MCF 10A (cell line): ENCODE measurements at places on chromosomes 3 and 15. TPM values are rescaled to one million over a fixed set of nuclear protein-coding genes. Genes with fewer than 3 reads are reported as not detected.
A peak's percentile ranks its signal among the peaks of the same experiment; 100 is the strongest.

DNA sequence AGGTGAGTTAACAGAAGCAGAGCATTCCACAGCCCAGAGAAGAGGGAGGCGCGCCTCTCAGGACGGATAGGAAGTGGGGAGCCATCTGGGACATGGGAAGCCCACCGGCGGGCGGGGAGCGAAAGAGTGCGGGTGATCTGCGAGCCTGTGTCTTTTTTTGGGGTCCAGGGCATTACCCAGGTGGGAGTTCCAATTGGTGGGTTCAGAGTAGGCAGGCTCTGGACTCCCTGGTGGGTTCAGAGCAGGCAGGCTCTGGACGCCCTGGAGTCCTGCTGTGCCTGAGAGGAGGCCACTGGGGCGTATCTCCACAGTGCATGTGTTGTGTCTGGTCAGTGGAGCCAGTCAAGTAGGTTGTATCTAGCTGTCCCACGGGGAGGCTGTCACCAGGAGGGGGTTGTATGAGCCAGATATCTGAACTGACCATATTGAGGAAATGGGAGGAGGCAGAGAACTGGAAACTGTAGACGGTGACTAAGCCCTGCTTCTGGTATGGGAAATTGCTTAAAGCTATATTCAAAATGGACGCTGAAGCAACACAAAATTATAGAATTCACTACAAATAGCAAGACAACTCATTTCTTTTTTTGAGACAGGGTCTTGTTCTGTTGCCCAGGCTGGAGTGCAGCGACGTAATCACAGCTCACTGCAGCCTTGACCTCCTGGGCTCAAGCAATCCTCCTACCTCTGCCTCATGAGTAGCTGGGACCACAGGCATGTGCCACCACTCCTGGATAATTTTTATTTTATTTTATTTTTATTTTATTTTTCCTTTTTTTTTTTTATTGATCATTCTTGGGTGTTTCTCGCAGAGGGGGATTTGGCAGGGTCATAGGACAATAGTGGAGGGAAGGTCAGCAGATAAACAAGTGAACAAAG lies 34.5 kb upstream of the CHST2 start:
- H3K4me3 ChIP-seq, result no peak overlapping the region
- H3K4me1 ChIP-seq, result no peaks in the 10 kb centered on the region
- no peaks in the 10 kb centered on the region for H3K27me3 ChIP-seq

DNA sequence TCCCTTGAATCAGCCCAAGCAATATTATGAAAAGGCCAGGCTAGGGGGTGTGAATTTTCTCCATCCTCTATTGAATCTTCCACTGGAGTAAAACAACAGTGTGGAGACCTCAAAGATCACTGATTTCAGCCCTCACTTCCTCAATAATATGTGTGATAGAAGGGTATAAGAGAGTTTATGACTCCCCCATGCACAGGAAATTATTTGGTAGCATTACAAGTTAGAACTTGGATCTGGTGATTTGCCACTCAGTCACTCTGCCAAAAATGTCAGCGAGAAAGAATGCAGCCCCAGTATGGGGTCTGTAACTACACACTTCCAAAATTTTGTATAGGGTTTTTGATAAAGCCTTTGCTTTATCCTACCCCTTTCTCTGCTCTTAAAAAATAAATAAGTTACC lies 81.0 kb upstream of the KCNMB2 start:
- DNase-seq, result no peak
- no peaks in the 10 kb centered on the region for H3K4me1 ChIP-seq
- H3K27ac ChIP-seq, result no peak overlapping the region
- H3K27me3 ChIP-seq, result no peaks in the 10 kb centered on the region

- H3K4me3 ChIP-seq, result no peak overlapping the region
- H3K4me1 ChIP-seq, result no peaks in the 10 kb centered on the region
- H3K36me3 ChIP-seq, result no peaks in the 10 kb centered on the region
- DNase-seq, result peak; percentile 6
- H3K27me3 ChIP-seq, result peaks cover 14% of the 10 kb centered on the region
- H3K27ac ChIP-seq, result no peak overlapping the region
These were observed 286.4 kb downstream of the ZIC4 start for GRCh38 chr3:147119989-147120388.

- H3K4me3 ChIP-seq, result no peak overlapping the region
- H3K4me1 ChIP-seq, result peaks cover 23% of the 10 kb centered on the region
- H3K27me3 ChIP-seq, result no peaks in the 10 kb centered on the region
These were observed 83.7 kb downstream of the ARNT2 start for GRCh38 chr15:80487839-80488390.

DNA sequence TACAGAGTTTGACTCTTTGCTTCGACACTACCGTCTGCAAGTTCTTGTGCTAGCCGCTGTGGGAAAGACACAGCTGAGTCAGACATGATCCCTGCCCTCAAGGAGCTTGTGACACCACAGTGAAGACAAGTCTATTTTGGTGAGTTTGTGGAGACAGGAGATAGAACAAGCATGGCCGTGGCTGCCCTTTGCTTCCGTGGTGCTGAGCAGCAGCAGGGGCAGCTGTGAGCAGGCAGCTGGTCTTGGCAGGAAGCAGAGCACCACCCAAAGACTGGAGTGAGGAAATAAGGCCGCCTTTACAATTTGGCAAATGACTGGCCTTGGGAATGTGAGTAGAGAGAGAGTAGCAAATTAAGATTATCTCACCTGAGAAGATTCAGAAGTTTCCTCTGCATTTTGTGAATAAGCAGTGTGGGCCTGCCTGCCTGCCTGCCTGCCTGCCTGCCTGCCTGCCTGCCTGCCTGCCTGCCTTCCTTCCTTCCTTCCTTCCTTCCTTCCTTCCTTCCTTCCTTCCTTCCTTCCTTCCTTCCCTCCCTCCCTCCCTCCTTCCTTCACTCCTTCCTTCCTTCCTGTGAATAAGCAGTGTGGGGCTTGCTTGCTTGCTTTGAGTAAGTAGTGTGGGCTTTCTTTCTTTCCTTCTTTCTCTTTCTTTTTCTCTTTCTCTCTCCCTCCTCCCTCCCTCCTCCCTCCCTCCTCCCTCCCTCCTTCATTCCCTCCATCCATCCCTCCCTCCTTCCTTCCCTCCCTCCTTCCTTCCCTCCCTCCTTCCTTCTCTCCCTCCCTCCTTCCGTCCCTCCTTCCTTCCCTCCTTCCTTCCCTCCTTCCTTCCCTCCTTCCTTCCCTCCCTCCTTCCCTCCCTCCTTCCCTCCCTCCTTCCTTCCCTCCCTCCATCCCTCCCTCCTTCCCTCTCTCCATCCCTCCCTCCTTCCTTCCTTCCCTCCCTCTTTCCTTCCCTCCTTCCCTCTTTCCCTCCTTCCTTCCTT lies 1.6 kb upstream of the GCNT3 start:
- H3K4me3 ChIP-seq, result no peak overlapping the region
- no peak for DNase-seq
- no peak overlapping the region for H3K27ac ChIP-seq
- H3K4me1 ChIP-seq, result peaks cover 15% of the 10 kb centered on the region
- H3K36me3 ChIP-seq, result no peaks in the 10 kb centered on the region
- H3K27me3 ChIP-seq, result peaks cover 8% of the 10 kb centered on the region

GRCh38 chr15:49620199-49620598 lies 419 bp downstream of the FAM227B start:
- peak; percentile 40 for DNase-seq
- H3K4me1 ChIP-seq, result peaks cover 19% of the 10 kb centered on the region
- peak overlapping the region; percentile 98 for H3K27ac ChIP-seq
- no peaks in the 10 kb centered on the region for H3K27me3 ChIP-seq
- H3K4me3 ChIP-seq, result peak overlapping the region; percentile 92
- H3K36me3 ChIP-seq, result peaks cover 10% of the 10 kb centered on the region

DNA sequence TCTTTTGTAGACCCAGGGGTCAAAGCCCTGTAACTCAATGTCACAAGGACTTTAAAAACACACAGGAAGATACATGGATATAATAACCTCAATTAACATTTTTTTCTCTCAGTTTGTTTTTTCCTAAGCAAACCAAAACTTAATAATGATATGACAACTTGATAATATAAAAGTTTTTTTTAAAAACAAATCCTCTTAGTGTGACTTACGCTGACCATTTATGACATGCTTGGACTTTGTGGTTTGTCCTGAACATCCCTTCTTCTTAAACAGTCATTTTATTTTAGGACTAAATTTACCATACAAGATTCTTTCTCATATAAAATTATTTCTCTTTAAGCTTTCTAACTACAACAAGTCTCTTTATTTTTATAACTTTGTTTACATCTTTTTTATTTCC lies 25.4 kb upstream of the FAM3D start:
- no peak overlapping the region for H3K4me3 ChIP-seq
- no peak overlapping the region for H3K27ac ChIP-seq
- no peaks in the 10 kb centered on the region for H3K36me3 ChIP-seq
- peaks cover 1% of the 10 kb centered on the region for H3K27me3 ChIP-seq
- peak; percentile 46 for DNase-seq

- H3K4me1 ChIP-seq, result peaks cover 15% of the 10 kb centered on the region
- peaks cover 27% of the 10 kb centered on the region for H3K36me3 ChIP-seq
- H3K27ac ChIP-seq, result peak overlapping the region; percentile 27
- no peak for DNase-seq
- H3K4me3 ChIP-seq, result no peak overlapping the region
- no peaks in the 10 kb centered on the region for H3K27me3 ChIP-seq
These were observed 10.6 kb downstream of the UBR1 start for GRCh38 chr15:43095243-43095642.

DNA sequence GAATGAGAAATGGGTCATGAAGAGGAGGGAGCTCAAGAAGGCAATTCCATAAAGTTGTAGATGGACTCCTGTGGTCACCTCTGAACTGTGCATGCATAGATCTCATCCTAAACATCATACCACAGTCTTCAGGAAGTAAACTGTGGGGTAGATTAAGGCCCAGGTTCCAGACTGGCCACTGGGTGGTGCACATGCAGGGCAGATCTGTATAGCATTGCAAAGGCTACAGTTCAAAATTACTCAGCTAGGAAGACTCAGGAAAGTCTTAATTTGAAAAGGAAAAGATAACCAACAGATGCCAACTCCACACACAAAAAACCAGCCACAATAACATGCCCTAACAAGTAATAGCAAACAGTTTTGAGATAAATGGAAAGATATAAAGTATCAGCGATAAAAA lies 20.3 kb downstream of the KY start:
- H3K4me1 ChIP-seq, result no peaks in the 10 kb centered on the region
- no peak overlapping the region for H3K27ac ChIP-seq
- peaks cover 30% of the 10 kb centered on the region for H3K27me3 ChIP-seq
- H3K4me3 ChIP-seq, result no peak overlapping the region
- no peak for DNase-seq

GRCh38 chr3:61236556-61236955 lies 14.7 kb downstream of the FHIT start:
- H3K36me3 ChIP-seq, result no peaks in the 10 kb centered on the region
- no peaks in the 10 kb centered on the region for H3K27me3 ChIP-seq
- no peak overlapping the region for H3K4me3 ChIP-seq
- H3K4me1 ChIP-seq, result peaks cover 3% of the 10 kb centered on the region

DNA sequence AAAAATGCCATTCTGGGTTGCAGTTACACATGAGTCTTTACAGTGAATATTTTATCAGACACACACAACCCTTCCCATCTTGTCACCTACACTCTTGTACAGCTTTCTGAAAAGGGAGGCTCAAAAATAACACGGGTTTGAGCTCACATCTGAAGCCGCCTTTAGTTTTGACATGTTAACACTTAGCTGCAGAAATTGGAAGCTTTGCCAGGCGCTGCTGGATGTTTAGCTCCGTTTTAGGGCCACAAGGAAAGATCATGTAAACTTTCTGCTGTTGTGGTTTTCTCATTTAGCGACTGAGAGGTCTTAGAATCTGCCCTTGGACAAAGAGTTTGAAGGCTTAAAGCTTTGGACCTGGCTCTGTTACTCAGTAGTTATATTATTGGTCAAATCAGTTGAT lies 120.1 kb downstream of the OXNAD1 start:
- no peaks in the 10 kb centered on the region for H3K27me3 ChIP-seq
- H3K4me1 ChIP-seq, result no peaks in the 10 kb centered on the region
- no peak overlapping the region for H3K4me3 ChIP-seq

- no peak for DNase-seq
- H3K27me3 ChIP-seq, result no peaks in the 10 kb centered on the region
- no peaks in the 10 kb centered on the region for H3K4me1 ChIP-seq
- no peak overlapping the region for H3K4me3 ChIP-seq
These were observed 10.2 kb downstream of the GAP43 start for GRCh38 chr3:115633467-115633866.

GRCh38 chr15:25711164-25711563 lies 152.0 kb downstream of the ATP10A start:
- H3K27ac ChIP-seq, result no peak overlapping the region
- no peak overlapping the region for H3K4me3 ChIP-seq
- H3K36me3 ChIP-seq, result no peaks in the 10 kb centered on the region
- no peaks in the 10 kb centered on the region for H3K4me1 ChIP-seq
- no peaks in the 10 kb centered on the region for H3K27me3 ChIP-seq

GRCh38 chr3:8739757-8740504 lies 6.3 kb downstream of the CAV3 start:
- peak overlapping the region; percentile 59 for H3K27ac ChIP-seq
- peaks cover 19% of the 10 kb centered on the region for H3K36me3 ChIP-seq
- H3K4me3 ChIP-seq, result peak overlapping the region; percentile 12

DNA sequence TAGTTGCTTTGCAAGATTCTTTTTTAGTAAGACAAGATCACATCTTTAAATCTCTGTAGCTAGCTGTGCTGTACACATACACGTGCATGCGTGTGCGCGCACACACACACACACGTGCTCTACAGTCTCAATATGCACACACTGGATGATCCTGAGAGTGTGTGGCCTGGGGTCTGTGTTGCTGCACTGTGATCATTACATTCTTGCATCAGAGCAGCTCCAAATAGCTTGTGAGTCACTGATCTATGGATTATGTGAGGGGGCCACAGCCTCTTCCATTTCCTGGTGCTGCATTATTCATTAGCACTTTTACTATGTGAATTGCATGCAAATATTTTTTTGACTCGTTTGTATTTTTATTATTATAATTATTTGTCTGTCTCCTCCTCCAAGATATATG lies 34.6 kb downstream of the MCTP2 start:
- no peaks in the 10 kb centered on the region for H3K36me3 ChIP-seq
- H3K4me1 ChIP-seq, result peaks cover 25% of the 10 kb centered on the region
- no peak overlapping the region for H3K27ac ChIP-seq
- DNase-seq, result no peak
- no peak overlapping the region for H3K4me3 ChIP-seq
- no peaks in the 10 kb centered on the region for H3K27me3 ChIP-seq

The CCRL2 gene
- total RNA-seq, result not detected in 2 replicates

The USP13 gene
- 9.7 and 11.6 TPM in 2 replicates for total RNA-seq

The COL6A5 gene
- not detected in 2 replicates for total RNA-seq

The FOXL2NB gene
- total RNA-seq, result 0.14 and 0.20 TPM in 2 replicates

The GPR149 gene
- total RNA-seq, result not detected in 2 replicates

The TJP1 gene
- total RNA-seq, result 114 and 137 TPM in 2 replicates

The DMXL2 gene
- total RNA-seq, result 13.6 and 21.6 TPM in 2 replicates

The PIF1 gene
- total RNA-seq, result 8.1 and 13.4 TPM in 2 replicates

The GP9 gene
- total RNA-seq, result not detected in 2 replicates

The MOBP gene
- 0.21 TPM in 1 of 2 replicates, not detected in the other for total RNA-seq

The MESP1 gene
- total RNA-seq, result 0.58 and 1.6 TPM in 2 replicates

The AGBL1 gene
- not detected in 2 replicates for total RNA-seq

The HIGD2B gene
- not detected in 2 replicates for total RNA-seq
